ENCODE measurements at places on chromosomes 1 and 21. TPM values are rescaled to one million over a fixed set of nuclear protein-coding genes. Genes with fewer than 3 reads are reported as not detected.

Gene GBP4
- total RNA-seq: 27.0 TPM

Gene TMPRSS15
- not detected for total RNA-seq

Gene OPRD1
- not detected for total RNA-seq

Gene DEDD
- total RNA-seq: 43.8 TPM

Gene VANGL2
- total RNA-seq: 1.1 TPM

Gene GUCA2A
- not detected for total RNA-seq

Gene CBR1
- total RNA-seq: 67.4 TPM

Gene NAV1
- 145 TPM for total RNA-seq

Gene KIF21B
- total RNA-seq: 3.1 TPM

Gene NT5C1A
- total RNA-seq: not detected

Gene ADAM30
- total RNA-seq: not detected

GRCh38 chr21:36347962-36348328 is 27.9 kb downstream of the MORC3 start:
- no peak for DNase-seq

DNA sequence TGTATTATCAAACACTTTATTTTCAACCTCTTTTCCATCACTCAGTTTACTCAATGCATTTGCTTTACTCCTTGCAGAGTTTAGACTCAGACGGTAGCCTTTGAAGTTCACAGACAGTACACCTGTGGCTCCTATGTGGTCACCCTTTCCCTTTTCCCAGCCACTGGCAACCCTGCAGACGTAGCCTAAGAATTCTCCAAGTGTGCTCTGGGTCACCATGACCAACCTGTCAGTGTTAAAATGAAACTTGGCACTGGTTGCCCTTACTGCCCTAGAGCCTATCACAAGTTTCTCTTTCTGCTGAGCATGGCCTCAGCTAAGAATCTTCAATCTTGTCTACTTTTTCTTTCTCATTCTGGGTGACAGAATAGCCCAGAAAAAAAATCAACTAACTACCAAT is 25.5 kb upstream of the DNAH14 start:
- no peak for DNase-seq

DNA sequence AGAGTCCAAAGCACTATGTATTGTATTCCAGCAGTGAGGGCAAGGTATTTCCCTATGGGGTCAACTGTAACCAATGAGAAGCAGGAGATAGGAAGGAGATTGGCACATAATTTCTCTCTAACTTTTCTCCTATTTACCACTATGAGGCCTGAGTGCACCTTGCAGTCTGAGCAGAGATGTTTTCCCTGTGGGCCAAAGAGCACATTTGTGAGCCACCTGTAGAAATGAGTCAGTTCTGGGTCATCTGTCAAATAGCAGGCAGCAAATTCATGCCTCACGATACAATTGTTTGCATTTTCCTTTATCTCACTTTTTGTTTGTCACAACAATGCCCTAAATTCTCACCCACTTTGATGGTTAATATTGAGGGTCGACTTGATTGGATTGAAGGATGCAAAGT is 547.2 kb upstream of the NCAM2 start:
- no peak for DNase-seq

DNA sequence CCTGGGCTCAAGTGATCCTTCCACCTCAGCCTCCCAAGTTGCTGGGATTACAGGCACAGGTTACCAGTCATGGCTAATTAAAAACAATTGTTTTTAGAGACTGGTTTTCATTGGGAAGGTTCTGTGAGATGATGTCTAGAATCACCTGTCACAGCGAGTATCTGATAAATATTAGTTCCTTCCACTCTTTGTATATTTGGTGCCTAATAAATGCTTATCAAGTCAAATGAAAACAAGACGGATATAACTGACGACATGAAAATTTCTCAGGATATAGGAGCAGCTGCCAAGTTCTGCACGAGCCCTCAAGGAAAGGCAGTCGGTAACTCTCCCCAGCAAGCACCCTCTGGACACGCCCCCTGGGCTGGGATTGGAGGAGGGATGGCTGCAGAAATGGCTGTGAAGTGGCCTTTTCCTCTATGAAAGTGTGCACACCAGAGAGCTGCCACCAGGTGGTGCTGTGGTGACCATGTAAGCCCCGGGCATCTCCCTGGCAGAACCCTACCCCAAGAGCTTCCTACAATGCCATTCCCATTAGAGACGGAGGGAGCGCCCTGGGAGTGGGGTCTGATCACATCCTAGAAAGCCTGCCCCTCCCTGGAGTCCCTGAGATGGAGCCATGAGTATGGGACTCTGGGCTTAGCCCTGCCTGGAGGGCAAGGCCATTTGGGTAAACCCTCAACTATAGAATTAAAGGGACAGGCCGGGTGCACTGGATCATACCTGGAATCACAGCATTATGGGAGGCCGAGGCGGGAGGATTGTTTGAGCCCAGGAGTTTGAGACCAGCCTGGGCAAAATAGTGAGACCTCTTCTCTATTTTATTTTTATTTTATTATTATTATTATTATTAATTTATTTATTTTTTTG is 50.9 kb downstream of the HTR6 start:
- peak; percentile 85 for DNase-seq

DNA sequence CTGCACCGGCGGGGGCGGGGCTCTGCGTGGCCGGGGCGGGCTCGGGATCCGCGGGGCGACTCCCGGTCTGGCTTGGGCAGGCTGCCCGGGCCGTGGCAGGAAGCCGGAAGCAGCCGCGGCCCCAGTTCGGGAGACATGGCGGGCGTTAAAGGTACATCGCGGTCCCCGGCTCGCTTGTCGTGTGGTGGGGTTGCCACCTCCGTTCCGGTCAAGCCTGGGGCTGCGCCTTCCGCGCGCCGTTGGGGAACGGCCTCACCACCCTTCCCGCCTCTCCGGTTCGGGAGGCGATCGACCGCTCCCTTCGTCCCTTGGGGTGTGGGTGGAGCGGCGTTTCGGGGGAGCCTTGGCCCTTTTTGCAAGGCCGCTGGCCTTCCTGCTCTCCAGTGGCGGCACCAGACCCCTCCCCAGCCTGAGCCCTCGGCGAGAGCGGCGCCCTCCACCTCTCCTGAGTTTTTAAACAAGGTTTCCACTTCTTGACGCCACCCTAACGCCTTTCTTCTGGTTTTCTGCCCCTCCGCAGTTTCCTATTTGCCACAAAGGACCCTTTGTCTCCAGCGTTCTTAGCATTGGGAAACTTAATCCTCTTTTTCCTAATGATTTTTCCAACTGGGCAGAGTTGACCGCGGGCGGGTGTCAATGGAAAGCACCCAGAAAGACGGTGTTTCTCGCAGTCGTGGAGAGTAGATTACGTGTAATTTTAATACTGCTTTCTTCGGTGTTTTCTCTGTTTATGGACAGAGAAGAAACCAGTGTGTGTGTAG is at the start of the genes LEPR and LEPROT:
Gene LEPR, plus strand, starts transcription at position 79 of the 761 bp plus-strand sequence. CDS start 144,898 bp downstream, outside the sequence.
Gene LEPROT, plus strand, starts transcription at position 79 of the 761 bp plus-strand sequence. Its CDS starts 57 bp downstream, at position 136.
- DNase-seq: no peak

DNA sequence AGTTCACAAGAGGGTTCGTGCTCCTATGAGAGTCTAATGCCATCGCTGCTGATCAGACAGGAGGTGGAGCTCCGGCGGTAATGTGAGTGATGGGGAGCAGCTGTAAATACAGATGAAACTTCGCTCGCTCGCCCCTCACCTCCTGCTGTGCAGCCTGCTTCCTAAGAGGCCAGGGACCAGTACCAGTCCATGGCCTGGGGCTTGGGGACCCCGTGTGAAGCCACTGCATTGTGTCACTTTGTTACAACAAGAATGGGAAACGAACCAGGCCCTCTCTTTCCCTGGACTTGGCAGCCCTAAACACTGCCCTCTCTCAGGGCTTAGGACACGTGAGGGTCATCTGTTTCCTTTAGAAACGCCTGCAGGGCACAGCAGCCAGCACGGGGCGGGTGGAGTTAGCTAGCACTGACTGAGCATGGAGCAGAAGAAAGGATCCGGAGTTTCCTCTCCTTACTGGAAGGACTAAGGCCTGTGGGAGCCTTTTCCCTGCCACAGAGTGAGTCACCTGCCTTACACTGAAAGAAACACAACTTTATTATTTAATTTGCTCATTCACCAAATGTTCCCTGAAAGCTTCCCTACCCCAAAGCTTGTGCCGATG is 185.2 kb upstream of the TMEM51 start:
- no peak for DNase-seq

GRCh38 chr1:25616987-25617624 is 515 bp downstream of the MAN1C1 start:
- no peak for DNase-seq

GRCh38 chr21:34640858-34641257 is 25.9 kb upstream of the RCAN1 start:
- DNase-seq: peak; percentile 18

- no peak for DNase-seq
Observed at GRCh38 chr1:156815307-156815826, 1.3 kb downstream of the SH2D2A start.

DNA sequence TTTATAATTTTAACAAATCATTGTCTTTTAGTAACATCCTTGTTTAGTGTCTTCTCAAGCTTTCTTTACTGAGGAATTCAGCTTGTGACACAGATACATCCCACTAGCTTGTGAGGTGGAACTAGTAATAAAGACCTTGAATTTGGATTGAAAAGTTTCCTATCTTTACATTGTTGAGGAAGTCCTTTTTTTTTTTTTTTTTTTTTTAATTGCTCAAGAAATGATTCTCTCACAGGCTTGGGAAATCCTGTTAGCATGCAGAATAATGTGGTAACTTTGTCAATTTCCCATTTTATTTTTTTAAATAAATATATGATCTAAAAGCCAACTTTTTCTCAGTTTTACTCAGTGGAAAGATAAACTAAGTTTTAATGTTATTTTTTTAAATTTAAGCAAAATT is 15.8 kb downstream of the DENND2D start:
- no peak for DNase-seq

GRCh38 chr1:39540504-39541031 is 36.0 kb downstream of the PABPC4 start:
- DNase-seq: no peak

- DNase-seq: no peak
Observed at GRCh38 chr1:6592865-6593593, 9.6 kb downstream of the KLHL21 start.

DNA sequence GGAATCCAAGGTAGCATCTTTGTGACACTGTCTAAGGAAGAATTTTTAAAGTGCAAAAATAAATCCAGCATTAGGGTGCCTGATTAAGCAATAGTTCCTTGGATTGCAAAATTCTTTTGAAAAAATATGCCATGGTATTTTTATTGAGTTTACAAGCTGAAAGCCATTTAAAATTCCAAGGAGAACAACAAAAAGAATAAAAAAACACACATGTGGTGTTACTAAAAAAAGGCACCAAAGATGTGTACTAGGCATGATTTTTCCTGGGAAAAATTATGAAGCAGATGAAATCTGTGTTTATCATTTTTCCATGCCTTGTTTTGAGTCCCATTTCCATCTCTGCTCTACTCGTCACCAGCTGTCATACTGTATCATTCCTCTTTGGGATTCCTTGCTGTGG is 157.0 kb upstream of the ZNHIT6 start:
- no peak for DNase-seq

DNA sequence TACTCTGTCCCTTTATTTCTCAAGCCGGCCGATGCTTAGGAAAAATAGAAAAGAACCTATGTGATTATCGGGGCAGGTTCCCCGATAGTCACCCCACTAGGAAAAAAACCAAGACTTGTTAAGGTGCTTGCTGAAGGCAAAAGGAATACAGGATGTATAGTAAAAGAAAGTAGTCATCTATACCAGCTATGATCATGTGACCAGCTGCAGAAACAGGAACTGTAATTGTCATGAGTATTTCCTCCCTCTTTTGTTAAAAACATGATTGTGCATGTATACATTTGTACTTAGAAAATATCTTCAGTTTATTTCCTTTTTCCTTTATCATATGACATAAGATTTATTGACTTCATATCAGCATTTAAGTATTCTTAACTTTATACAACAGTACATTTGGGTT is 30.5 kb downstream of the PIGK start:
- no peak for DNase-seq

DNA sequence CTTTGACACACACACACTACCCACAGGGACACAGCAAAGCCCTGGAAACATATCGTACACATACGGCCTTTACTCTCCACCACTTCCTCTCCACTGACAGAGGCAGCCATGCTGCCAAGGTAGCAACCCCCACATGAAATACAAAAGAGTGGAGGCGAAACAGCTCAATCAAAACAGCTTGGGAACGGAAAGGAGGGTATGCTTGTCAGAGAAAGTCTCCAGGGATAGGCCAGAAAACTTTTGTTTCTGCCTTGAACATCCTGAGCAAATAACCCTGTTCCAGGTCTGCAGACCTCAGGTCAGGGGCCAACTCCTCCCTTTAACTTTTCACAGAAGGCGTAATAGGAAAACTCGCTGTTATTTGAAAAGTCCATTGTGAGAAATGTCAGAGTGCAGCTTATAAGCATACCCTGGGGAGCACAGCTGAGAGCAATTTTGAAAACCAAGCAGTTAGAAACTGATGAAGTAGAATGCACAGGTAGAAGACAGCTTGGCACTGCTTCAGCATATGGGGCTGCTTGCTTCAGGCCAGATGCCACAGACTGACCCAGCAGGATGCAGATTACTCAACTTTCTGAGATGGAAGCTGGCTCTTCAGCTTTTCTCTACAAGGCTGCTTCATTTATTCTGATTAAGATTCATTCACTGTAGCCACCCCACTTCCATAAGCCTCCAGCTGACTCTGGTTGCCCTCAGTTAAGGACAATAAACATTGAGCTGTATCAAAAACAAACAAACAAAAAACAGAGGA is 18.0 kb downstream of the KIAA0319L start:
- no peak for DNase-seq

DNA sequence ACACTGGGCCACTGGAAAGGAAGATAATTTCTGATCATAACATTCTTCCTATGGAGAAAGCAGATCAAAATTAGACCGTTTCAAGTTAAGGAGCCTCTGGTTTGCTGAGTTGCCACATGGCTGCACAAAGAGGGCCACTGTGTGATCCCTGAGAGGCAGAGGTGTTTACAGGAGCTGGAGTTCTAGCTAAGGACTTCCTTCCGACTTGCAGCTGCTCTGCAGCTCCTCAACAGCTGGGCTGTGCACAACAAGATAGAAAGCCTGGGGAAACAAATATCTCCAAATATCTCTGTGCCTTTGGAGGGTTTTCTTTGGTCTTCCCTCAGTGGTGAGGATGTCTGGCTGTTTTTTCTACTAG is 26.8 kb downstream of the GADD45A start:
- no peak for DNase-seq

- DNase-seq: no peak
Observed at GRCh38 chr1:5151511-5151910, 497.1 kb downstream of the AJAP1 start.

DNA sequence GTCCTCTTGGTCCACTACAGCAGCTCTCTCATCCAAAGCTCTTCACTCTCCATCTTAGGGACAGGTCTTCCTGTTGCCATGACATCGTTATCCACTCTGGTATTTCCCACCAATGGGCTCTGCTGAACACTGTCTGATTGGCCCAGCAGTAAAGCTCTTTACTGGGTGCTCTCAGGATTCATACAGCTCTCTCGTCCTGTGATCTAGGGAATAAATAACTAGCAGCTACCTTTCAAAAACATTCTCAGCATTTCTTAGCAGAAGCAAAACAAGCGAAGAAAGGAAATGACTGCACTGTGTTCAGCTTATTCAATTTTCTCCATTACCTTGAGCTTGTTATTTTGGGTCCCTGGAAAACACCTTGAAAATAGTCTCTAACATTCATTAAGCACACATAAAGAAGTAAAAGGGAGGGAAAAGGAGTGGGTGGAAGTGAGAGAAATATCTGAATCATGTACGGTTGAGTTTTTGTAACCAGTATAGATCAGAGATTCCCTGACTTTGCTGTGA is 163.4 kb upstream of the SGIP1 start:
- DNase-seq: no peak

- no peak for DNase-seq
Observed at GRCh38 chr1:35379317-35380000, 111.0 kb downstream of the ZMYM4 start.

Measured in glomerular endothelial cell (primary cell).